ENCODE measurements at places on chromosomes 12 and 14.
A peak's percentile ranks its signal among the peaks of the same experiment; 100 is the strongest.

GRCh38 chr12:18908191-18908590, 170.3 kb downstream of the CAPZA3 start:
- no peak for DNase-seq

GRCh38 chr12:13373803-13374202, 177.3 kb downstream of the EMP1 start:
- DNase-seq, result no peak

DNA sequence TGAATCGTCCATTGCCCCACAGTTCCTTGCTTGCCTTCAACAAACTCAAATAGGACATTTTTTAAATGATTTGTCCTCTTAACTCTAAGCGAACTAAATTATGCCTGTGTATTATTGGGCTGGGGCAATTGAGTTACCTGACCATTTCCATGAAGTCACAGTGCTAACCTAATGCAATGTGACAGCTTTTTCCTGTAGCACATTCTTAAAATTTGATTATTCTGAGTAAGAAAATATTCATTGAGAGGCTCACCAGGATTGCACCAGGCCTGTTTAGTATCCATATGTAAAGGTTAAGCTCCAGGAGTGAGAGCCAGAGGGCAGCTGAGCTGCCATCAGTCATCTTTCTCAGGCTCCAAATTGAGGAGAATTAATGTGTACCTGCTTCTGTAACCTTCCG, 90.9 kb downstream of the GPR65 start:
- DNase-seq, result no peak

GRCh38 chr12:71142016-71142415, 15.8 kb downstream of the TSPAN8 start:
- no peak for DNase-seq

DNA sequence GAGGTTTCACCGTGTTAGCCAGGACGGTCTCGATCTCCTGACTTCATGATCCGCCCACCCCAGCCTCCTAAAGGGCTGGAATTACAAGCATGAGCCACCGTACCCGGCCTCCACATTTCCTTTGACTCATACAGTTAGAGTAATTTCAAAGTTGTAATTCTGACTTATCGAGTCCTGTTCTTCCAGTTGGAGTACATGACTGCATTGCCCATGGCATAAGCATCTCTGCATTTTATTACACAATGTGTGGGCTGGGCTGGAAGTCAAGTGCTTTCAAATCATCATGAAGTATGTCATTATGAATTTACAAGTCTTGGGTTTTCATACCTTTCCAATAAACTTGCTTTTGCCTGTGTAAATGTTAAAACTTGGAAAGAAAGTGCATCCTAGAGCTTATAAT, 1295.7 kb upstream of the FLRT2 start:
- no peak for DNase-seq

GRCh38 chr12:51730745-51731144, 117.8 kb downstream of the FIGNL2 start:
- DNase-seq, result no peak

DNA sequence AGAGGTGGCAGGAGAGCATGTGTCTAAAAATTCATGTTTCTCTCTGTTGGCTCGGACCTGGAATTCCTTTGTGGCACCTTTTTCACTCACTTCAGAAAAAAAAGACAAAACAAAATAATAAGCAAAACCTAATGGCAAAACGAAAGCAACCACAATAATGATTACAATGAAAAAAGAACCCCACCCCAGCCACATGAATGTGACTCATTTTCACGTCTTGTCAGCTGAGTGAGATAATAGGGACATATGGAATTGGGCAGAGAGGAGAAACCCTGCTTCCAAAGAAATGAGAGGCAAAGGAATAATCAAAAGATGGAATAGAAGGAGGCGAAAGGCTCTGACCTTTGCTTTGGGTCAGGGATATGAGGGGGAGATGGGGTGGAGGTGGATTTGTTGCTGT, 143.4 kb downstream of the SLC8A3 start:
- no peak for DNase-seq

DNA sequence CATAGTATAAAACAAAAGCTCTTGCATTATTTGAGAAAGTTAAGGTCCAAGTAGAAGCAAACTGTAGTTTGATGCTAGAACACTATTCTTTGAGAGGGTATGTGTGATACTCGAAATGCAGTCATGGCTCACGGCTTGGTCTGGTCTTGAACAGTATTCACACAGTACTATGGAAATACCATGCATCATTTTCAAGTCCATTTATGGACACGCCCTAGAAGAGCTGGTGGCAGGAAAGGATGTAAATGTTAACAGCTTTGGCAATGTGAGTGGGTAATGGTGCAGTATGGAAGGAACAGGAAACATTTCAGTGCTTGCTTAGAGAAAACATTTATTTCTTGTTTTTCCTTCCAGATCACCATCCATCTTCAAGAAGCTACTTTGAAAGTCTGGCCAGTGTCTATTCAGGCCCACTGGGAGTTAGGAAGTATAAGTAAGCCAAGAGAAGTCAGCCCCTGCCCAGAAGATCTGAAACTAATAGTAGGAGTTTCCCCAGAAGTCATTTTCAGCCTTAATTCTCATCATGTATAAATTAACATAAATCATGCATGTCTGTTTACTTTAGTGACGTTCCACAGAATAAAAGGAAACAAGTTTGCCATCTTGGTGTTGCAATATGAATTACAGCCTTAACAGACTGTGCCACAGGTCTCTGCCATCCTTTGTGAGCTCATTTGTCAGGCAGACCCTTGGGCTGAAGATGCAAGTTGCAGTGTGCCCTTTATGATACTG, 5.7 kb upstream of the AKAP5 start:
- no peak for DNase-seq

- peak; percentile 28 for DNase-seq
Measured at GRCh38 chr14:68951035-68951797, 27.9 kb downstream of the ACTN1 start.
